ENCODE measurements at places on chromosomes 5 and 9.

GRCh38 chr9:130444565-130445221 lies at the start of gene ASS1:
Gene ASS1 (plus strand): TSS chr9:130444961. CDS start chr9:130452229, 7,268 bp downstream.
- DNase-seq = peak; percentile 65

DNA sequence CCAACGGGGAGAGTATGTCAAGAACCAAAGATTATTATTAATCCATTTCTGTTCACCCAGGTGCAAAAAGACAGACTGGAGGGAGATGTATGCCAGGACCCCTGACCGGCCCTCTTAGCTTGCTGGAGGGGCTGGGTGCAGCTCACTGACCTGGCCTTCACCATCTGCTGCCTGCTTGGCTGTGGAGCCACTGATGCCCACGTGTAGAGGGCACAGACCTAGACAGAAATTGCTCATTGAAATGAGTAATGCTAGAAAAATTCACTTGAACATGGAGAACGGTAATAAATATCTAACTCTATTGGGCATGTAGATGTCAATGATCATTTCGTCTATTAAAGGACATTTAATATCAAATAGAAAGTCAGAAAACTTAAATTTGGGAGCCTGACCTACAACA lies 58.8 kb upstream of the ERCC6L2 start:
- no peak for DNase-seq

DNA sequence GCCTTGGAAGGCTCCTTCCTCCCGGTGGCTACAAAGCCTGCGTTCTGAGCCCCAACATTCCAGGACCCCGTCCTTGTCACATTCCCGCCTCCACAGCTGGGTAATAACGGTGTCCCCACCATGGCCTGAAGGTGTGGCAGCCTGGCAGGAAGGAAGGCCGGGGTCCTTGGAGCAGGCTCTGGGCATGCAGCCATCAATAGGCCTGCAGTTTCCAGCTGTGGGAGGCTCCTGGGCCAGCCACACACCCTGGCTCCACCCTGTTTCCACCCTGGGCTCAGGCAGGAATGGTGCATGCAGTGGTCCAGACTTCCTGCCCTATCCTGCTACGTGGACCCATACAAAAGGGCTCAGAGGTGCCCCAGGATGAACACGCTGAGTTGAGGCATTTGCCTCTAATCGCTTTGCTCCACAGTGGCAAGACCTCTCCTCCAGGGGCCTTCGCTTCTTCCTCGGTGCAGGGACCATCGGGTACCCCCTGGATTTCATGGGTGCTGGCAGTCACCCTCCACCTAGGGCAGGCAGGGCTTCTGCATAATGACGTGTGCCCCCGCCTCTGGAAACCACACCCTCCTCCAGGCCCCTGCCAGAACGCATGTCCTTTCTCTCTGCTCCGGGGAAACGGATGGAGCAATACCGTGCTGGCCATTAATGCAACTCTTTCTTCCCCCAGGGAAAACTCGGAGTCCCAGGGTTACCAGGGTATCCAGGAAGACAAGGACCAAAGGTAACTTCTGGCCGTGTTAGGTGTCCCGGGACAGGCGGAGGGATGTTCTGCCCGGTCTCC lies 95.1 kb upstream of the FCN2 start:
- DNase-seq = no peak

- DNase-seq = no peak
Observed at GRCh38 chr5:111800351-111800750, 43.4 kb upstream of the NREP start.

DNA sequence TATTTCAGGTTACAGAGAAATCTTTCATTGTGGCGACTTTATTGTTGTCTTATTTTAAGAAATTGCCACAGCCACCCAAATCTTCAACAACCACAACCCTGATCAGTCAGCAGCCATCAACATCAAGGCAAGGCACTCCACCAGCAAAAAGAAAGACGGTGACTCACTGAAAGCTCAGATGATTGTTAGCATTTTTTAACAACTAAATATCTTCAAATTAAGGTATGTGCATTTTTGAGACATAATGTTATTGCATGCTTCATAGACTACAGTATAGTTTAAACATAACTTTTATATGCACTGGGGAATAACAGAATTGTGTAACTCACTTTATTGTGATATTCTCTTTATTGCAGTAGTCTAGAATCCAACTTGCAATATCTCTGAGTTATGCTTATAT lies 263.4 kb downstream of the TMEM232 start:
- no peak for DNase-seq

DNA sequence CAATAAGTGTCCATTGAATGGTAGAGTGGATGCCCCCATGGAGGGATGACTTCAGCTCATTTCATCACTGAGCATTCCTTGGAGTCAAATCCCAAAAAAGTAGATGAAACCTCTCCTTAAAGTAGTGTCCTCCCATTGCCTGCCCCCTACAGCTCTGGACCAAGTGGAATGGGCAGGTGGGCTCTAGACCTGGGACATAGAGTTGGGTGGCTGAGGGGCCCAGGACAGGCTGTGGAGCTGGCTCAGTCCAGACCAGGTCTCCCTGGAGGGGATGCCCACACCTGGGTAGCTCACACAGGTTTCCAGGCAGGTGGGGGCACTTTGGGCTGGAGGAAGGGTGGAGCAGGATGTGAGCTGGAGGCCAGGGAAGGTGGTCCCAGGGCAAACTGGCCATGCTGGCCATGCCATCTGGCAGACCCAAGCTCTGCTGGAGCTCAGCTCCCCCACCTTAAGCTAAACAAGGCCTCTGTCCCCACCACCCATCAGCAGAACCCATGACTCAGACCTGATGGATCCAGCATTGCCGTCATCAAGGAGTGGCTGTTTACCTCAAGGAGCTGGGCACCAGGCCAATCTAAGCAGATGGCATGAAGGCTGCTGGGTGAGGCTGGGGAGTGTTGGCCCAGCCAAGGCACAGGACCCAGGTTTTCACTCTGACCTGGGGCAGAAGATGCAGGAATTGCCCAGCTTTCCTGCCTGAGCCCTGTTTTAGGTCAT lies 6.2 kb upstream of the SPINK4 start:
- peak; percentile 26 for DNase-seq

DNA sequence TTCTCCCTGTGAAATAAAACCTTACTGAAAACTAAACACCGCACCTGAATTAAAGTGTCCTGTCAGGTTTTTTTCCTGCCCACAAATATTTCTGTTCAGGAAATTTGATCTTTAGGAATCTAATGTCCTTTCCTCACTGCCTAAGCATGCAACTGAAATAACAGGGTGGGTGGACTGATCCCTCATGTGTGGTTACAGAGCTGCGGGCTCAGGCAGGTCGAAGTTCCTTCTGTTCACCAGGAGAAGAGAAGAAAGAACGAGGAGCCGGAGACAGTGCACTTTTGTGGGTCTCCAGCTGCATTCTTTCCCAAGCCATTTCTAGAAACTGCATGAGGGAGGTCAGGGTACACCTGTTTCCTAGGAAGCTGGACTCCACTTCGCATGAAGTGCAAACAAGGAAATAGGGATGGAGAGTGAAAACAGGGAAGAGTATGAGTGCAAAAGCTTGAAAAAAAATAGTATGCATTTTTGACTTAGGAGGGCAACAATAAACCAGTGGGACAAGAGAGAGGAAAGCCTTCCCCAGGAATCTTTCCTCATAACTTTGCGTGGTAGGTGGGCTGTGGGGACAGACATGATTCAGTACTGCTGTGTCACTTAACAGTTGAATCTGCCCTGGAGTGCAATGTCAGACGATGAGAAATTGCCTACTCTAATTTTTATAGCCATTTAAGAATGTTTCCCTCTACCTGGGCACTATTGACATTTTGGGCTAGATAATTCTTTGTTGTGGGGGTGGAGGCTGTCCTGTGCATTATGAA lies 60.3 kb downstream of the GCNT1 start:
- no peak for DNase-seq

DNA sequence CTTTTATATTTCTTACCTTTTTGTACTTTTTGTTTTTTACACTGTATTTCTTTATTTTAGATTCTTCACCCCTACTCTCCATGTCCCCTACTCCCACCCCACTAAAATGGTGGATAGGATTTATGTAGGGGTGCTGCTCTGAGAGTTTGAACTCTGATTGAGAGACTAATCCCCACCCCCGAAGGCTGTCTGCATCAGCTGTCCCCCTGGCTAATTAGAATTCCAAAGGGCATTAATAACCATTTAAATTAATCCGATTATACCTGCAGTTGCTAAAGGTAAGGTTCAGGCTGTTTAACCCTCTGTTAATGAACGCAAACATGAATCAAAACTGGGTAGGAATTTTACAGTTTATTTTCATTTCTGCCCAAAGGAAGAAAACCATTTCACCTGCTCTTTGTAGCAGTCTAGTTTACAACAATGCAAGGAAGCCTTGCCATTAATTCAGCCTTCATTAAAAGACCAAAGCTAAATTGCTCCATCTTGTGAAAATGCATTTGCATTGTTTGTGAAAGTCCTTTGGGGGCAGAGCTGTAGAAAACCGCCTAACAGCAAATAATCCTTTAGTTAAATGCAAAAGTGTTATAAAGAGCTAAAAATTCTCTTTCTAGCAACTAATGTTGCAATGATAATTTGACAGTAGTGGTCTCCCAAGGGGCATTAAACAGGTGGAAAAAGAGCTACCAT lies 71.2 kb downstream of the ZCCHC7 start:
- peak; percentile 2 for DNase-seq

DNA sequence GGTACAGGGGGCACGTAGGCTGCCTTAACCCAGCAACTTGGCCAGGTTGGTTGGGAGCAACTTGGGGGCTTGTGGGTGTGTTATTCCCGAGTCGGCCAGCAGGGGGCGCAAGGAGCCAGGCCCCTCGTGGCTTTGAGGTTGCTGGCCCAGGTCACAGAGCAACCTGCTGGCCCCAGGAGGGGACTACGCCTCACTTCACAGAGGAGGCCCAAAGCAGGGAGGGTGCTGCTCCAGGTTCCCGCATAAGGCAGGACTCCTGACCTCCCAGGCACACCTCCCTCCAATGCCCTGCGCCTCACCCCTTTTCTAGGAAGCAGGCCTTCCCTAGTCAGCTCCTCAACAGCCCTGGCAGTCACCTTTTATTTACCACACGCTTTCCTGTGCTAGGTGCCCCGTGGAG lies 18.1 kb downstream of the KYAT1 start:
- DNase-seq = peak; percentile 44

DNA sequence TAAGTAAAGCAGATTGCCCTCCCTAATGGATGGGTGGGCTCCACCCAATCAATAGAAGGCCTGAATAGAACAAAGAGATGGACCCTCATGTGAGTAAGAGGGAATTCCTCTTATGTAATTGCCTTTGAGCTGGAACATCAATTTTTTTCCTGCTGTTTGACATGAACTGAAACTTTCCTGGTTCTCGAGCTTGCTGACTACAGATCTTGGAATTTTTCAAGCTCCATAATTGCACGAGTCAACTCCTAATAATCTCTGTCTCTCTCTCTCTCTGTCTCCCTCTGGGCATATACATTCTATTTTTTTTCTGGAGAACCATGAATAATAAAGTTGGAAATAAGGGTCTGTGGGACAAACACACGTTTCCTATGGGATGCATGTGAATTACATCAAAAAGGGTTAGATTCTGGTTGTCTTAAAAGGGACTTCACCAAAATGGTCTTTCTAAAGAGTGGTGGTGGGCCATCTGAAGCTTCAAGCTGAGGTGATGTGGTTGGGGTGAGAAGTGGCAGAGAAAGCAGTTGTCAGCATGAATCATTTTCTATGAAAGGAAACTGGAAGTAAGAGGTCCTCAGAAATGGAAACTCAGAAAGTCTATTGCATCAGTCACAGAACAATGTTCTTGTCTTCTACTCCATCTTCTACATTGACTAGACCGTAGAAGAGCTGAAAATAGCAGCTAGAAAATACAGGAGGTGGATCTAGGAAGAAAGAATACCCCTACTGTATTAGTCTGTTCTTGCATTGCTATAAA lies 47.0 kb upstream of the HOMER1 start:
- no peak for DNase-seq

- peak; percentile 36 for DNase-seq
Observed at GRCh38 chr9:2260417-2261306, 245.5 kb downstream of the SMARCA2 start.

DNA sequence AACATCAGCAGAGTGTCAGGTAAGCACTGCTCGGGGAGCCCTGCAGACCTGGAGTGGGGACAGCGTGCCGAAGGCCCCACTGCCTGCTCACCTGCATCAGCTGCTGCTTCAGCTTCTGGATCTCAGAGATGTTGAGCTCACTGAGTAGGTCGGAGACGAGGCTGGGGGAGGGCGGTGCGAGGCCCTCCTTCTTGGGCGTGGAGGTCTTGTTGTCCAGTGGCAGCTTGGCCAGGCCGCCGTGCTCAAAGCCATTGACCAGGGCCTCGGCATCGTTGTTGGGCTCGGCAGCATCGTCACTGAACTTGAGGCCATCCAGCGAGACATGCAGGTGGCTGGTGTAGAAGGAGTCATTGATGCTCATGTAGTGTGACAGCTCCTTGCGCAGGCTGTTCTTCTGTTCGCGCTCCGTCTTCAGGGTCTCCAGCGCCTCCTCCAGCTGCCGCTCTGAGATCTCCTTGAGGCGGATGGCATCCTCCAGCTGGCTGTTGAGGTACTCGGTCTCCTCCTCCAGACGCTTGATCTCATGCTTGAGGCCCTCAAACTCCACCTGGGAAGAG lies 44.3 kb downstream of the BICD2 start:
- DNase-seq = no peak

DNA sequence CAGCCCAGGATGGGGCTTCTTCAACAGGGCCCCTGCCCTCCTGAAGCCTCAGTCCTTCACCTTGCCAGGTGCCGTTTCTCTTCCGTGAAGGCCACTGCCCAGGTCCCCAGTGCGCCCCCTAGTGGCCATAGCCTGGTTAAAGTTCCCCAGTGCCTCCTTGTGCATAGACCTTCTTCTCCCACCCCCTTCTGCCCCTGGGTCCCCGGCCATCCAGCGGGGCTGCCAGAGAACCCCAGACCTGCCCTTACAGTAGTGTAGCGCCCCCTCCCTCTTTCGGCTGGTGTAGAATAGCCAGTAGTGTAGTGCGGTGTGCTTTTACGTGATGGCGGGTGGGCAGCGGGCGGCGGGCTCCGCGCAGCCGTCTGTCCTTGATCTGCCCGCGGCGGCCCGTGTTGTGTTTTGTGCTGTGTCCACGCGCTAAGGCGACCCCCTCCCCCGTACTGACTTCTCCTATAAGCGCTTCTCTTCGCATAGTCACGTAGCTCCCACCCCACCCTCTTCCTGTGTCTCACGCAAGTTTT lies 23.6 kb downstream of the PCDHGC5 start:
- DNase-seq = peak; percentile 86

DNA sequence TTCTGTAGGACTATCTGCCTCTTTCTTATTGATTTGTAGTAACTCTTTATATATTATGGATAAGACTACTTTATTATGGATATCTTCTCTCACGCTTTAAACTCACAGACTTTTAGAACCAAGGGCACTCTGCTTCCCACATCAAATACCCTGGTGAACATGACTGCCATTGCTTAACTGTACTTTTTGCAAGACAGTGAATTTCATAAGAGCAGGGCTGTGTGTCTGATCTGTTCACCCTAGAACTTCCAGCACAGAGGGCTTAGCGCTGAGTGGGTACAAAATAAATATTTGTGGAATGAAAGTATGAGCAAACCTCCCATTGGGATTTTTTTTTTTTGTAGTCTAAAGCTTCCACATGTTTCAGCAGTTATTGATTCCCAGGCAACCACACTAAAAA lies 84.8 kb downstream of the CFAP77 start:
- DNase-seq = no peak
